ENCODE measurements at places on chromosomes 3 and 15.
A peak's percentile ranks its signal among the peaks of the same experiment; 100 is the strongest.

- DNase-seq: peak; percentile 71
These were observed 83.2 kb downstream of the RAB11A start for GRCh38 chr15:65952391-65953053.

DNA sequence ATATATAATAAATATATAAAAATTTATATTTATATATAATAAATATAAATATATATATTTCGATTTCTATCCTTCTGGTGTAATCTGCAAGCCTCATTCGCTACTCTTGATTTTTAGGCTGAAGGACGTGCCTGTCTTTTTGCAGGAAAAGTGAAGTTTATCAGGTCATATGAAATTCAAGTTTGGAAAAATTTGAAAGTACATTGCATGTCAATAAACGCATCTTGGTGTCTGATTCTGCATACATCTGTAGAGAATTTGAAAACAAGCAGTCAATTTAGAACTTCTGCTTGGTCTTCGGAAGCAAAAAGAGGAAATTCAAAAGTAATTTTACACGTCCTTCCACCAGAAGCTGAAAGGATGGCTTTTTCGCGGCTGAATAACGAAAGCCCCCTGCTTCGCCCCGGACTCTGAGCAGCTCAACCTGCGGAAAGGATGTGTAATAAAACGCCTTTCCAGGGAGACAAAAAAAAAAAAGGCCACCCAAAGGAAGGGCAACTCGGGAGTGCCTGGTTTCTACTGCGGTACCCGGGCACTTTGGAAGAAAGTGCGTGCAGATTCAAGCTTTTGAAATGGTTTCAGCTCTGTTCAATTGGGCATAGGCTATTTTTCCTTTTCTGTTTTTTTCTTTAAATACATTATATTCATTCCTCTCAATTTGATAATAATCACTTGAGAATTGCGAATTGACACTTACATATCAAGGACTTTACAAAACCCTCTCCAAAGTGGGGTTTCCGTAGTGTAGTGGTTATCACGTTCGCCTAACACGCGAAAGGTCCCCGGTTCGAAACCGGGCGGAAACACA, 1.5 kb upstream of the MYNN start:
- peak; percentile 65 for DNase-seq

DNA sequence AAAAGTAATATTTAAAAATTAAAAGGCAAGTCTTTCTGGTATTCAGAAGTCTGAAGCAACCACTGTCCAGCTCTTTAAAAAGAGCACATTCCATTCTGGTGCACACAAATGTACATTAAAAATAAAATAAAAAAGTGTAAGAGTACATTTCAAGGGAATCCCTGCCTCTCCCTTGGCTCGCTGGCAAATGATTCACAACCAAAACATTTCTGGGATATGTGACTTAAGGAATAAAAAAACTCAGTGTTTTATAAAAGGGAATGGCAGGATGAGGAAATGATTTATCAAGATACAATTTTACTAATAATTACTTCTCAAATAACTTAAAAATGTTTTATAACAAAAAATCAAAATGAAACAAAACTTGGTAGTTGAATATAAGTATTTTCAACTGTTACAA, 23.8 kb upstream of the ANXA2 start:
- no peak for DNase-seq

DNA sequence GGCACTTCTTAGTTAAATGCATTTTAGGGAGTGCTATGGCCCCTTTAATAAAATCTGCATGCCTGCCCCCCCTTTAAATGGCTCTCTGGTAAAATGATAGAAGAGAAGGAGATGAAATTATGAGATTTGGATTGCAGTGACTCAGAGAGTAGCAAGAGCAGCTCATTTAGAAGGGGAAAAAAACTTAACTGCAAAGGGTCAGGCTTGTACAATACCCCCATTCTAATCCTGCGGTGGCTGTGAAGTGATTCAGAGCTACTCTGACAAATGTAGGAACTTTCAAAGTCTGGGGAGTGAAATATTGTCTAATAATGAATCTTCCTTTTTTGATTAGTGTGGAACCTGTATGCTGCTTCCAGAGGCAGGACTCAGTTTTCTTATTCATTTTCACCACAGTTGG, 44.1 kb upstream of the TBC1D23 start:
- DNase-seq: no peak

DNA sequence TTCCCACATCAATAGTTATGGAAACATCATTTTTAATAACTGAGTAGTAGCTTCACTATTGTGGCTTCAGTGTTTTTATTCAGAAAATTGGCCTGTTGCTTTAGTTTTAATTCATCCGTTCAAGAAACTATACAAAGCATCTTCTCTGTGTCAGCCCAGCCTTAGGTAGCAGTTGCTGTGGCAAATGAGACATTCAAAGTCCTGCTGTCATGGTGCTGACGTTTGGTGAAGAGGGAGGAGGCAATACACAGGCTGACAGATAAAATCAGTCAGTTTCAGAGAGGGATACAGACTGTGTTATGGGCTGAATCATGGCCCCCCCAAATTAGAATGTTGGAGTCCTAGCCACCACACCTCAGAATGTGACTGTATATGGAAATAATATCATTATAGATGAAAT, 56.5 kb downstream of the SLC7A14 start:
- DNase-seq: no peak

- no peak for DNase-seq
These were observed 408.1 kb upstream of the ZNF385D start for GRCh38 chr3:22159004-22159695.

- DNase-seq: no peak
These were observed 22.6 kb downstream of the ADAM10 start for GRCh38 chr15:58726867-58727266.

- no peak for DNase-seq
These were observed 49.5 kb downstream of the ARHGAP31 start for GRCh38 chr3:119343719-119344118.

DNA sequence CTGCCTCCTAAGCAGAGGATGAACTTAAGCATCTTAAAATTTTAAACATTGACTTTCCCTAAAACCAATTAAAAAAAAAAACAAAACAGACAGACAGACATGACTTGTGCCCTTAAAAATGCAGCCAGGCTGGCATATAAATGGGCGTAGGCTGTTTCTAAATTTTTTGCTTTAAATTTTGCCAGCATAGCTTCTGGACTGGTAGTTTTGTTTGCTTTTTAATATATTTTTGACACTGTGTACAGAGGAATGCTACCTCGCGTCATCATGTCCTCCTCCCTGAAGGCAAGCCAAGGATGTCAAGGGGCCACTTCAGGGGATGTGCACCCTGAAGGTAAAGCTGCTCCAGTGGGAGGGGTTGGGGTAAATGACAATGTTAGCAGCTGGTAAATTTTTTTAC, 134.8 kb downstream of the PGPEP1L start:
- DNase-seq: no peak

- DNase-seq: no peak
These were observed 16.8 kb upstream of the NMNAT3 start for GRCh38 chr3:139694542-139694941.

GRCh38 chr3:148333091-148333490, 364.6 kb upstream of the AGTR1 start:
- no peak for DNase-seq

- peak; percentile 15 for DNase-seq
These were observed 319.0 kb downstream of the GABRB3 start for GRCh38 chr15:26453914-26454313.

- no peak for DNase-seq
These were observed 887 bp downstream of the OXTR start for GRCh38 chr3:8768364-8769087.

GRCh38 chr3:30667280-30667651, 60.9 kb downstream of the TGFBR2 start:
- DNase-seq: peak; percentile 32

DNA sequence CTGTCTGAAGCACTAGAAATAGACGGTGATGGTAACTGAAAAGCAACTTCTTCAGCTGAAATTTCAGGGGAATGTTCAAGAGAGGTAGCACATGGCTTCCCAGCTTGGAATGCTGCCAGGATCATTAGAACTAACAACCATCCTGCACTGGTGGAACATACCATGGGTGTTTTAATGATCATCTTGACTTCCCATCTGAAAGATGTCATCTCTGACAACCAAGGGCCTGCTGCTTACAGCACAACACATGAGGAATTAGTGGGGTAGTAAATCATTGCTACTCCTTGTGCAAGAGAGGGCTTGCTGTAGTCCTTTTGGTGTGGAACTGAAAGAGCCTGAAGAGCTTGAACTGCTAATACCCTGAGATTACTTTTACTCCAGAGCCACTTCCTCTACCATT, 853.7 kb downstream of the MCTP2 start:
- no peak for DNase-seq

GRCh38 chr15:48373821-48374451, 42.7 kb downstream of the DUT start:
- no peak for DNase-seq

DNA sequence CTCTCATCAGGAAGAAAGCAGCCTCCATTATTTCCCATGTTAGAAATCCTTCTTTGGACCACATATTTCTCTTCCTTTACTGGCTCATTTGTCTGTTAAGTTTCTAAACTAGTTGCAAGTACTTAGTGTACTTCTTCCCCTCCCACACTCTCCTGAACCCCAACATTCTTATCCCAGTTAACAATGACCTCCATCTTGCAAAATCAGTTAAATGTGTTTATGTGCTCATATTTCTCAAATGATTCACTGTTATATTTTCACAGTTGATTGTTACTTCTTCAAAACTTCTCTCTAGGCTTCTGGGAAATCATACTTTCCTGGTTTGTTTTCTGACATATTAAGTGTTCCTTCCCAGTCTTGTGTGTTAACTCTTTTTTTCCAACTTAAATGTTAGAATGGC, 856.9 kb downstream of the EPHA3 start:
- DNase-seq: no peak

- no peak for DNase-seq
These were observed 5.1 kb downstream of the SLC51B start for GRCh38 chr15:65050270-65050669.

DNA sequence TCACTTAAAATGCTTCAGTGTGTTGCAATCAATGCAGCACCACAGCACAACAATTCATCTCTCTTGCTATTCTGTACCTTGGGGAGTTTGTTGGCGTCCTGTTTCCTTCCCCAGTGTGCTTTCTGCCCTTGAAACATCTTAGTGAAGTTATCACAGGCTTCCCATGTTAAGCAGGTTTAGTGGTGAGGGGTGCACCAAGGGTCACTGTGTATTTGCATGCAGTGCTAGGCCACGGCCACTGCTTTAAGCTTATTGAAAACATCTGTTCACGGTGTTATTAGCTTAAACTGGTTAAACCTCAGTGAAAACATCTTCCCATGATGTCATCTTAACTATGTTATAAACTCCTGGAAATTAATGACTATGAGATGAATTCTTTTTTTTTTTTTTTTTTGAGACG, 217.3 kb upstream of the GOLIM4 start:
- no peak for DNase-seq

DNA sequence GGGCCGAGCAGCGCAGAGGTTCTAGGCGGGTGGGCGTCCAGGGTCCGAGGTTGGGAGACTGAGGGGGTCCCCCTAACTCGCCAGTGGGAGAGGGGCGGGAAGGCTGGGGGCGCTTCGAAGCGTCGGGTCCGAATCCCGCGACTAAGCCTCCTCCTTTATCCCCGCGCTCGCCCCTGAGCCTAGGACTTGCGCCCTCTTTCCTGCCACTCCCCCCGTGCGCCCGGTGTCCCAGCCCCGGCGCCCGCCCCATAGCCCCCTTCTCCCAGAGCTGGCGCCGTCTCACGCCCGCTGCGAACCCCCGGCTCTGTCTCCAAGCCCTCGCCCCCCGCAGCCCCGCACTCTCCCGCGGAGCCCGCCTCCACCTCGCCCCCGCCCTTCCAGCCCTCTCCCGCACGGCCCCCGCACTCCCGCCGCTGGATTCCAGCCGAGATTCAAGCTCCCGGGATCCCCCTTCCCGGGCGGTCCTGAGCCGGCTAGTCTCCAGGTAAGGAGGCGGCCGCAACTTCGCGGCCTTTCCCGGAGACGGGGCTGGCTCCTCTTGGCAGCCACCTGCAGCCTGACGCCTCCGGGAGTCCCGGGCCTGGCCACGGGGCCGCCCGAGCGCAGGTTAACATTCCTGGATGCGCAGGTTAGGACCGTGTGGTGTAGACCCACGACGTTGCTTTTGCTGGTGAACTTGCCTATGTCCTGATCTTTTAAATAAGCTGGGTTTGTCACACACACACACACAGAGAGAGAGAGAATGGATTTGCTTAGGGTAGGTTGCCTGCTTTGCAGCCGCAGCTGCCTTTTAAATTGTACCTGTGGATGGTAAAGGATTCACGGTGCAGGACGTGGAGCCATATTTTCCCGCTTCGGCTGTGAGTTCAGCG, 563 bp downstream of the PXYLP1 start:
- peak; percentile 22 for DNase-seq

GRCh38 chr15:71456811-71457210, 341.5 kb downstream of the THSD4 start:
- DNase-seq: no peak

Data from endothelial cell (in vitro differentiated cells).